ENCODE measurements at places on chromosomes 1 and 21.

- DNase-seq, result no peak
These were observed 425.6 kb upstream of the NCAM2 start for GRCh38 chr21:20572582-20572981.

DNA sequence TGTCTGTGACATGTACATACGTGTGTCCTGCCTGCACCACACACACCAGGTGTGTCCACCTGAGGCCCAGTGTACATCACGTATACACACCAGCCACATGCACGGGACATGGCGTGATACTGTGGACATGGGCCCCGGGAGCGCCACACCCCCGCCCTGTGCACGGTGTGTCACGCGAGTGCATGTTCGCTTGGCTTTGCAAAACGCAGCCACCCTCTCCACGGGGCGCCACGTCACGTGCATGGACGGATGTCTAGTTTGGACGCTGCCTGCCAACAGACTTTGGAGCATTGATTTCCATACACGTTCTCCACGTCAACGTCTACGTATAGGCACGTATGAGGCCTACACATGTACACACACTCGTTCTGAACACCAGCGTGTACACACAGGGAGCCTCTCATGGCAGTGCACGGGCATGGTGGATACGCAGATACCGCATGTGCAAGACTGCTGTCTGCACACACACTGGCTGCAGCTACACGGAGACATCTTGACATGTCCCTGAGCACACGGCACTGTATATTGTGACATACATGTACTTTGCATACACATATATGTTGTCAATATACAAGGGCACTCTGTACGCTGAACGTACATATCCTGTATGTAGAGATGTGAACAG is 2.7 kb downstream of the TMEM240 start:
- DNase-seq, result no peak

- no peak for DNase-seq
These were observed 49.8 kb downstream of the HLCS start for GRCh38 chr21:36916718-36917117.

- no peak for DNase-seq
These were observed 14.4 kb downstream of the URB2 start for GRCh38 chr1:229640455-229640854.

GRCh38 chr1:156889802-156890580 is 3.5 kb upstream of the PEAR1 start:
- DNase-seq, result peak; percentile 71

DNA sequence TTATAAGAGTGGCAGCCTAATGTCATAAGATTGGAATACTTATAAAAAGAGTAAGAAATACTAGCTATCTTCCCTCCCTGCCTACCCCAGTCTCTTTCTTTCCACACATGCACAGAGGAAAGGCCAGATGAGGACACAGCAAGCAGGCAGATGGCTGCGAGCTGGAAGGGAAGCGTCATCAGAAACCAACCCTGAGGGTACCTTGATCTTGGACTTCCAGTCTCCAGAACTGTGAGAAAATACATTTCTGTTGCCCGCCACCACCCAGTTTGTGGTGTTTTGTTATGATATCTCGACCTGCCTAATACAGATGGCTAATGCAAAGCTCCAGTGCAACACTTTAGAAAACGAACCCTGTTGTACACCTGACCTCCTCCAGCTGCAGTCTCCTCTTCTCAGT is 2.3 kb upstream of the OR2C3 start:
- DNase-seq, result no peak

GRCh38 chr1:110155878-110156522 is 5.7 kb downstream of the SLC6A17 start:
- peak; percentile 23 for DNase-seq

DNA sequence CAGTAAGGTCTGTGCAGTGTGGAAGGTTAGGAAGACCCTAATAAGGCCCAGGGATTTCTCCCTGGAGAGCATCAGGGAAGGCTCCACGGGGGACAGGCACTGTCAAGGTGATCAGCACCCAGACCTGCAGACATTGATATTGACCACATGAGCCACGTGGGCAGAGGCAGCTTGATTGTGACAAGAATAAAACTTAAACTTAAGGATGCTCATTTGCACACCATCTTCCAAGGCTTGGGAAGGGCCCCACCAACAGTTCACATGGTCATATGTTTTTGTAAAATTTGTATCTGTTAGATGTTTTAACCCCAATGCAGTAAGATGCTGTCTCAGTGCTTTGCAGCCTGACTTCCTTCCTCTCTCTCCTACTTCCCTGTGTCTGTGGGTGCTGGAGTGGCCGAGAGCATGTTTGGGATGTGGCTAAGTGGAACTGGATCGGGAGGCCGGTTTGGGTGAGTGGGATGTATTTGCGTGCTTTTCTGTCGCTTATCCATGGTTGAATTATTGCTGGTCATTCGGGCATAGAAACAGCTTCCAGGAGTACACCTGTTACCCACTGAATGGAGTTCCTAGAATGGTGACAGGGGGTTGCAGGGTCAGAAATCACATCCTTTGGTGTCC is 49.8 kb upstream of the OLIG2 start:
- no peak for DNase-seq

GRCh38 chr1:151737479-151737878 is 16.2 kb downstream of the RIIAD1 start:
- no peak for DNase-seq

DNA sequence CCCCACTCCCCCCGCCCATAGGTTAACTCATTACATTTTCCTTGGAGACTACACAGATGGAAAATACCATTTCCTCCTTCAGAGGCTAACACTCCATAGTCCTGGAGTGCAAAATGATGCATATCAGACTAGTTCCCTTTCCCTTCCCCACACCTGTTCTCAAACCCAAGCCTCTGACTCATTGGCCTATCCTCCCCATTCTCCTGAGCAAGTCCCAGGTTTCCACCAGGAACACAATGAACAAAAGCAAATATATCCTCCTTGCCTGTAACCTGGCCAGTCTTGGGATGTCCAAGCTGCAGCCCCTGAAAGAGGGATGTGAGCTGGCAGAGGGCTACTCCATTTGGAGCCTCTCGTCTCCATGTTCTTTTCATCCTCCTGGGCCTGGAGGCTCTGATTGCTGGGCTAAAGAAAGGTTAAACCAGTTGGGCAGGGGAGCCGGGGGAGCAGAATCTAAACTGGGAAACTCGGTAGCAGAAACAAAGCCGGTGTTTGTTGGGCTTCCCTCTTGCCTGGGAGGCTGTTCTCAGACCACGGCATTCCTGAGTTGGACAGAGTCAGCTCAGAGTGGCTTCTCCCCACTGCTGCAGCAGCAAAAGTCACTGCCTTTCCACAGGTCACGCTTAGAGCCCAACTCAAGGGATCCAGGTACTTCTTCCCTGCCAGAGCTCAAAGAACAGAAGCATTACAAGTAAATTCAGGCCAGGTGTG is 13.9 kb downstream of the SSR2 start:
- no peak for DNase-seq

- no peak for DNase-seq
These were observed 8.7 kb downstream of the ITSN1 start for GRCh38 chr21:33650929-33651509.

DNA sequence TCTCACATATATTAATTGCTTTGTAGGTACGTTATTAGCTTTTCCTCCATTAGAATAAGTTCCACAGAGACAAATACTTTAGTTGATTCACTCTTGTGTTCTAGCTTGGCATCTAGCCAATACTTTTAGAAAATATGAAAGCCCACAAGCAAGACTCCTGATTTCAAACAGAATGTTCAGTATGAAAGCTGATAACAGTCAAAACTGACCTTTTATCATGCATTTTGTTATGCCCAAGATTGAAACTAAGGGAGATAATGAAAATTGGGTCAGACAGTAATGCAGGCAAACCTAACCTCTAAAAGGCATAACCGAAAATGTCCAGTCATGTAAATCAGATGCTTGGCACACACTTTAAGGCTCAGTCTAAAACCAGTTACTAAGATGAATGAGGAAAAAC is 61.7 kb downstream of the ERICH3 start:
- DNase-seq, result no peak

- DNase-seq, result no peak
These were observed 91.9 kb downstream of the COLGALT2 start for GRCh38 chr1:183945428-183946319.

DNA sequence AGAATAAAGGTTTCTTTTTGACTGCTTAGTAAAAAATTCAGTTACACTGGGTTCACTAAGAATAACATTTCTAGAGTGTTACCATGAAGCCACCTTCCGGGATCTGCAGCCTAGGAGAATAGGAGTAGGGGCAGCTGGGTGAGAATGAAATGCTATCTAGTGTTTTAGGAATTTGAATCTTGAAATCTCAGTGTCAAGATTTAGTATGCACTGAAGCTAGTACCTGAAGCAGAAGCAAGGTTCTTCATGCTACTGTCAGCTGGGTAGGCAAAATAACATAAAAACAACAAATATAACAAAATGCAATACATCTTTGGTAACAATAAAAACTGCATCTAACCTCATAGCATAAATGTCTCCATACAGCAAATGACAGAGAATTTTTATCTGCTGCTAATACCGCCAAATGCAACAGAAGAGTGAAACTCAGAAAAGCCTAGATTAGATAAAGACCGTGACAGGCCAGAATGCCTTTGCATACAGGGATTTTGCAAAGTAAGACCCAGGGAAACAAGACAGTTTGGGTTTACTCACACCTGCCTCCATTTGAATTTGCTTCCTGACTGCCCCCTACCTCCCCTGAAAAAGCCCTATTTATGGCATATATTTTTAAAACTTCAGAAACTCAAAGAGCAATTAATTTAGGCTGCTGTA is 58.2 kb downstream of the GADD45A start:
- no peak for DNase-seq

DNA sequence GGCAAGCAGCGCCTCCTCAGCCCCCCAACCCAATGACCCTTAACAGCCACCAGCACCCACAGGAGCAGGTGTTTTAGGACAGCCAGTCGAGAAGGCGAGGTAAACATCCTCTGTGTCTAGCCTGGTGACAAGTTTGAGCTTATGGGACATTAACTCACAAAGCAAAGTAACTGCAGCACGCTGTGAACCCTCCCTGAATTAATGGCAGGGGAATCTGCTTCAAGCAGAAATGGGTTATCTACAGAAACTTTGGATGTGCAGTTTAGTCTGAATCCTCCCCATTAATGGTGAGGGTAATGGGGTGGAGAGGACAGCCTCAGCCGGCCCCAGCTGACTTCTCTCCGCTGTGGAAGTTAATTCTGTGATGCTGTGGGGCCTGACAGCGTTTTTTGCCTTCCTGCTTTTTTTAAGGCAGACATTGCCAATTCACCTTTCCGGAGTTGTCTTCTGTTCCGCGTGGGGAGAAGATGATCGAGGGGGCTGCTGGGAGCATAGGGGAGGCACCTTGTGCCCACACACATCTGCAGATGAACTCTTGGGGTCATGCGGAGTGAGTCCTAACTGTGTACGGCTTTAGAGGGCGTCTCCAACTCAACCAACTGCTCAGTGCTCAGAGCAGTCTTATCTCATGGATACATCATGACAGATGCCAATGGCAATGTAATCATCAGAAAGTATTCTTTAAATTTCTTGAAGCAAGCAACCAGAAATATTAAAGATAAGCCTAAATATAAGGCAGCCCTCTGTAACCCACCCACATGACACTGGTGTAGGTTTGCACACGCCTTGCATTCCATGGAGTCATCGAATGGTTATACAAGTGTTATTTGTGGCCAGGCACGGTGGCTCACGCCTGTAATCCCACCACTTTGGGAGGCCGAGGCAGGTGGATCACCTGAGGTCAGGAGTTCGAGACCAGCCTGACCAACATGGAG is 41.0 kb downstream of the POFUT2 start:
- DNase-seq, result no peak

GRCh38 chr21:30048570-30048969 is 108.8 kb upstream of the GRIK1 start:
- no peak for DNase-seq

DNA sequence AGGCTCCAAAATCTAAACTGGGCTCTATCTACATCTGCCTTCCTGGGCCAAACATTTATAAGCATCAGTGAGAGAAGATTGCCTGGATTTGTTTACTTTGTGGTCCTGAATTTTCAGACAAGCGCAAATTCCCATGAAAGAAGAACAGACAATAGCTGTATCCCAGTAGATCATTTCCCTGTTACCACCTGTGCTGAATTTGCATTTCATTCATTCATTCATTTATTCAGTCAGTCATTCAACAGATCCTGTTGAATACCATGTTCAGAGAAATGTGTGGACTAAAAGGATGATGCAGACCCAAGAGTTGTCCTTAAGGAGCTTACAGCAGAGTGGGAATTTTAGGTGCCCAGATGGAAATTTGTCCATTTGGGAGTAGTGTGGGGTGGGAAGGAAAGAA is 2.2 kb downstream of the PGM1 start:
- DNase-seq, result no peak

- no peak for DNase-seq
These were observed 89.7 kb downstream of the GREM2 start for GRCh38 chr1:240522122-240522822.

- DNase-seq, result no peak
These were observed 16.5 kb upstream of the A3GALT2 start for GRCh38 chr1:33337441-33337840.

DNA sequence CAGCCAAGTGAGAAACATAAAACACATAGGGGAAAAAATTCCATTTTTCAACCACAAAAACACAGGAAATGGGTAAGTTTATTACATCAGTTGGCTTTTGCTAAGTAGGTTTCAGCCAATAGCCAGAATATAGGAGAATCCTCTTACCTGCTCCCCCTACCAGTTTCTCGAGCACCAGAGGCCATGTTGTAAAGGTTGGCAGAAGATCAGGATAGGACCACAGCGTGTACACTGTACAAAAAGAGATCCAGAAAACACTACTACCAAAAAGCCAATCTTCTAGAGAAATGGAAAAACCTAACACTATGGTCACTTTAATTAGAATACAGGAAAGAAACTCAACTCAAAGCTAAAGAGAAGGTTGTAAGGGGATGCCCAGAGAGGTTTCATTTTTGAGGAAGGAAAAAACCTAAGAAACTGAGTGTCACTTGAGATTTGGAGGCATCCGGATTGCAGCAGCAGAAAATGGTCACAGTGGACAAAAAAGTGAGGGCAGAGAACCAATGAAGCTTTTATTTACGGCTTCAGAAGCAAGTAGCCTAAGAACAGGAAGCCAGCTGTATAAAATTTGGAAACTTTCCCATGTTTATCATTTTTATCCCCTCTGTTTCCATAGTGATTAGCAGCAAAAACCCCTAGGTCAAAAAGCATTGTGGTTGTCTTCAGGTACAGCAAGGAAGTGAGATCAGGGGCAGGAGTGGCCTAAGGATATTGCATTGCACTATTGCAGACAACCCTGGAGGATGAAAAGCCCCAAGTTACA is 2.9 kb downstream of the EIF2D start:
- DNase-seq, result no peak

GRCh38 chr1:38585460-38585859 is 274.1 kb downstream of the RRAGC start:
- DNase-seq, result no peak

DNA sequence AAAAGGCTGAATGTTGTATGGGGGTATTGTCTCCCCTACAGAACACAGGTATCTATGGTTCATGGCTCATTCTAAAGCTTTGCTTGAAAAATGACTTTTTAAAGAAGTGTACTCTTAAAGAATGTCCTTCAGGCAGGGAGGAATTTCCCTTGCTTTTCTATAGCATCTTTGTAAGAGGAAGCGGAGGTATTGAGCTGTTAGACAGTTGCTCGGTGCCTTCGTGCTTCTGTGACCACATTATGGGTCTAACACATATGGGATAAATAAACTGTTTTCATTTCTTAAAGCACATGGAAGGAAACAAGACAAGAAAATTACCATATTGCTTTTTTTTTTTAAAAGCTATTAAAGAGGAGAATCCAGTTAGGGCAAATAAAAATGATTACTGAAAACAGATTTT is 182.9 kb downstream of the NTNG1 start:
- no peak for DNase-seq

- DNase-seq, result no peak
These were observed 685.4 kb downstream of the PLA2G4A start for GRCh38 chr1:187514110-187514509.
